Stimulated activated CD8-positive, alpha-beta memory T cell treated with anti-CD3 and anti-CD28 coated beads, Interleukin-12 subunit alpha, Interleukin-12 subunit beta, amount 100 ng/mL, for 1 hour (primary cell): ENCODE measurements at places on chromosomes 6 and 20.

GRCh38 chr6:143838395-143838794, 4.7 kb upstream of the LTV1 start:
- DNase-seq, result no peak

DNA sequence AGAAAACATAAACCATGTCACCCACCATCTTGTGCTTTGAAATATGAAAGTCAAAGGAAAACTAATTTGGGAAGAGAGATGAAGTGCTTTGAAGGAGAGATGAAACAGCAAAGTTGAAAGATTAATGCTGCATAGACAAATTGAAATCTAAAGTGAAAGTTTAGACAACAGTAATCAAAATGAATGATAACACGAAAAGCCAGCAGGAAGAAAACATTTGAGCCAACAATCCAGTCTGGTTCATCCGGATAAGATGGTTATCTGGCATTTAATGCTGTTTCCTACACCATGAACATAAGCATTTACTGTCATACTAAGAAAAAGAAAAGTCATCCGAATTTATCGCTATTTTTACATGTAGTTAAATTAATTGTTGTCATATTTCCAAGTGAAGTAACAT, 595 bp downstream of the HAO1 start:
- DNase-seq, result no peak

- no peak for DNase-seq
These were observed 54.4 kb upstream of the MARCKS start for GRCh38 chr6:113802779-113803178.

GRCh38 chr20:34522969-34523871, 7.0 kb downstream of the DYNLRB1 start:
- DNase-seq, result no peak

DNA sequence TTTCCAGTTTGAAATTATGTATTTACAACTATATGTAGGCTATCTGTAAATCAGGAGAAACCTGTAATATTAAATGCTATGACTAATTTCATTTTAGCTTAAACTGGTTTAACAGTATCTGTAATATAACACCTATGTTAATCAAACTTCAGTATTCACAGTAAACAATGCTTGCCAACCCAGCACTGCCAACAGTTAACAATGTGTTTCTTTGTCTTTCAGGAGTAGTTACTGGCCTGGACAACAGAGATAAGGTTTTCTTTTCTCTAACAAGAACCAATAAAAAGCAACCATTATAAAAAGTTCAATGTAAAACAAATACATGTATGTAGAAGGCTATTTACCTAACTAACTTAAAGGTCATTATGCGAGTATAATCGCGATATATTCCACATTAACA, 158.8 kb downstream of the CDK19 start:
- DNase-seq, result no peak

DNA sequence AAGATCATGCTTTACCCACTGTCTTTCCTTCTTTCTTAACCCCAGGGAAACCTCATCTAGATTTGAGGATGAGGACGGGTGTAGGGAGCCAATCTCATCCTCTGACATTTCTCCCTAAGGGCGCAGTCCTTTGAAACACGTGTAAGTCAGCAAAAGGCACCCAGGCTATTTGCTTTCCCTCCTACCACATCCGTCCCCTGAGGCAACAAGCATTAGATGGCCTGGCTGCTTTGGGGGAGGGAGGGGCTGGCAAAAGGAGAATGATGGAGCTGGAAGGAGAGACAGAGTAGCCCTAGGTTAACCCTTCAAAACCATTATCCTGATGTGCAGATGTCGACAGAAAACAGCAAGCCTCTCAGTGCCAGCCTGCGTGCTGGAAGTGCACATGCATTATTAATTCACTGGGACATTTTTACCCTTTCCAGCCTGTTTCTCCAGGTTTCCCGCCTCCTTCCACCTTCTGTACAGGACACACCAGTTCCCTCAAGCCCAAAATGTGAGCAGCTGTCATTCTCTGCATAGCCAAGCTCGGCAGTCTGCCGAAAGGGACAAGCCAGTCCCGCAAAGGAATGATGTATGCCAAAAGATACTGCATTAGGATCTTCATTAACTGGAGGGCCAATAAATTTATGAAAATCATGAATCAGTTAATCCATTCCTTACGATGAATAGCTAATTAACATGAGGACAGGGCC, 547.2 kb downstream of the CD83 start:
- DNase-seq, result no peak

- DNase-seq, result no peak
These were observed 58.8 kb upstream of the SLCO4A1 start for GRCh38 chr20:62583424-62583920.

- DNase-seq, result no peak
These were observed 30.5 kb upstream of the AKAP12 start for GRCh38 chr6:151209071-151209831.

DNA sequence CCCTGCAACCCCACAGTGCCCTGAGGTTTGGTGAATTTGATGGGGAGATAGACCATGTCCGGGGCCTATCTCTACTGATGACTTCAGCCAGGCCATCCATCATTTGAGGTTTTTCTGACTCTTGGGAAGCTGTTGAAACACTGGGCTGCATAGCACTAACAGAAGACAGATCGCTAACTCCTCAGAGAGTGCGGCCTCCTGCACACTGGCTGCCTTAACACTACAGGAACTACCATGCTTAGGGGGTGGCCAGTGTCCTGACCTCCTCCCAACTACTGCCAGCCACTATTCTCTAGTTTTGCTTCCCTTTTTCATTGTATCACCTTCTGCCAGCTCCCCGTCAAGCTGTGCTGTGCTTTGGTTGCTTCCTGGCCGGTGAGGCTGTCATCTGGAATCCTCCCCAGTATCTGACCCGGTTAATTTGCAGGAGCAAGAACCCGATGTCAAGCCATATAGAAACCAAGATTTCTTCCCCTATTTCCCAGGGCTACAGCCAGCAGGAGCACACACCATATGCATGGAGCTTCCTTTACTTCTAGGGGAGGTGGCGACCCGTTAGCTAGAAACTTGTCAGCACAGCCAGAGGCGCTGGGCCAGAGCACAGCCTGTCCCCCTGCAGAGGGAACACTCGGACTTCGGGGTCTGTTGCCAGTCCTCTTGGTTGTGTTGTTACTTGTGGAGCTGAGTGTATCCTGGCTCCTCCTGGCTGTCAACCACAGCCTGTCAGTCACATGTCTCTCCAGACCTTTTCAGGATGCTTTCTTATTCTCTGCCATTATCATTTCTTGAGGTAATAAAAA, 57.3 kb upstream of the TRAF3IP2 start:
- DNase-seq, result no peak

DNA sequence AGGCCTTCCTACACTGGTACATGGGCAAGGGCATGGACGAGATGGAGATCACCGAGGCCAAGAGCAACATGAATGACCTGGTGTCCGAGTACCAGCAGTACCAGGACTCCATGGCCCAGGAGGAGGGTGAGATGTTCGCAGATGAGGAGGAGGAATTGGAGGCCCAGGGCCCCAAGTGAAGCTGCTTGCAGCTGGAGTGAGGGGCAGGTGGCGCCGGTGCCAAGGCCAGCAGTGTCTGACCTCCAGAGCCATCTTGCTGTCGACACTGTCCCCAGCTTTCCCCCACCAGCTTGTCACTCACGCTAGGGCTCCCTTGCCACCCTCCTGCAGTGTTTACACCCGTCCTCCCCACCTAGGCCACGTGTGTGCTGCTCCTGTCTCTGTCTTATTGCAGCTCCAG, 12.2 kb downstream of the GABRR2 start:
- DNase-seq, result no peak

DNA sequence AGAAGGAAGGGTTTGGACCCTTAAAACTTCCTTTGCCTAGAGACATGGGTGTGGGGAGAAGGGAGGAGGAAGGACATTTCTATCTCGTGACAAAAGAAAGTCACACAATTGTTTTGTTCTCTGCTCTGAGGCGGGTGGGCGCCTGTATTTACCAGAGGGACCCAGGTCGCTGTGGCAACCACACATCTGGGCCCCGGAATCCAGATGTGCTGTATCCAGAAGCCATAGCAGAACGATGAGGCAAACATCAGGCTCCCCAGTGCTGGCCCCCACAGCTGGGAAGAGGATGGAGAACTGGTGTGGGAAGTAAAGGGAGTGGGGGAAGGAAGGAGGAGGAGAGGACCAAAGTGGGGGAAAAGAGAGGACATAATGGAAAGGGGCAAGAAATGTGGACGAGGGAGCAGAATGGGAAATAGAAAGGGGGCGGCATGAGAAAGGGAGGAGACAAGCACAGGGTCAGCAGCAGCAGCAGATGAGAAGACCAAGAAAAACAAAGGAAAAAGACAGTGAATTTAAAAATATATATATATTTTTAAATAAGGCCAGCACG, 3.4 kb upstream of the TNXB start:
- no peak for DNase-seq

- DNase-seq, result peak; percentile 61
These were observed 85.7 kb upstream of the FOXC1 start for GRCh38 chr6:1524040-1524480.

- DNase-seq, result no peak
These were observed 79.9 kb upstream of the CD83 start for GRCh38 chr6:14037402-14038277.

DNA sequence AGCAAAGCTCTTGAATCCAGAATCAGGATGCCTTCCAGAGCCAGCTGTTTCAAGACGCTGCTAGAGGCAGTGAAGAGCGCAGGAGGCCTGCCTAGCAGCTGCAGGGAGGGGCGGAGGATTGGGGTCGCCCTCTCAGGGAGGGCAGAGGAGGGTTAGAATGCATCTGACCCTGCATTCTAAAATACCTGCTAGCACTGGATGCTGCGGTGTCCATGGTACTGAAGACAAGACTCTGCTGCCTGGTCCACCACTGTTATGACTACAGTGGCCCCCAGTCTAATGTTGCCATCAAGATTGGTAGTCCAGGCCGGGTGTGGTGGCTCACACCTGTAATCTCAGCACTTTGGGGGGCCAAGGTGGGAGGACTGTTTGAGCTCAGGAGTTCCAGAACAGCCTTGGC, 193.7 kb upstream of the PROKR2 start:
- DNase-seq, result no peak

- no peak for DNase-seq
These were observed 63.7 kb upstream of the SHLD1 start for GRCh38 chr20:5686384-5687105.

DNA sequence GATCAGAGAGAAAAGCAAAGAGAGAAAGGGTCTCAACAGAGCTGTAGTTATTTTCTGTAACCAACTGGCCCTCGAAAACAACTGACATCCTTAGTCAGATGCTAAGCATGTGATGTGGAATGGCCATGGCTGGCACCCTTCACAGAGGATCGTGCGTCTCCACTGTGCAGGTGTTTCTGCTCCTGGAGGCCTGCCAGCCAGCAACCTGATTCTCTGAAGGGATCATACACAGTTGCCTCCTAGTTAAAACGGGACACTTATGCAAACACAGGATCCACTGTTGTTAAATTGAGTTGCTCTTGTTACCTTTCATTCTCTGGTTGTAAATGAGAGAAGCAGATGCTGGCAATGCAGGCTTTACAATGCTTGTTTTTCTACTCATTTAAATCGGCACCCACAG, 148.5 kb downstream of the HDGFL1 start:
- no peak for DNase-seq

GRCh38 chr6:105178110-105178509, 1.7 kb downstream of the POPDC3 start:
- DNase-seq, result no peak

GRCh38 chr6:1641343-1641885, 31.7 kb downstream of the FOXC1 start:
- DNase-seq, result no peak

DNA sequence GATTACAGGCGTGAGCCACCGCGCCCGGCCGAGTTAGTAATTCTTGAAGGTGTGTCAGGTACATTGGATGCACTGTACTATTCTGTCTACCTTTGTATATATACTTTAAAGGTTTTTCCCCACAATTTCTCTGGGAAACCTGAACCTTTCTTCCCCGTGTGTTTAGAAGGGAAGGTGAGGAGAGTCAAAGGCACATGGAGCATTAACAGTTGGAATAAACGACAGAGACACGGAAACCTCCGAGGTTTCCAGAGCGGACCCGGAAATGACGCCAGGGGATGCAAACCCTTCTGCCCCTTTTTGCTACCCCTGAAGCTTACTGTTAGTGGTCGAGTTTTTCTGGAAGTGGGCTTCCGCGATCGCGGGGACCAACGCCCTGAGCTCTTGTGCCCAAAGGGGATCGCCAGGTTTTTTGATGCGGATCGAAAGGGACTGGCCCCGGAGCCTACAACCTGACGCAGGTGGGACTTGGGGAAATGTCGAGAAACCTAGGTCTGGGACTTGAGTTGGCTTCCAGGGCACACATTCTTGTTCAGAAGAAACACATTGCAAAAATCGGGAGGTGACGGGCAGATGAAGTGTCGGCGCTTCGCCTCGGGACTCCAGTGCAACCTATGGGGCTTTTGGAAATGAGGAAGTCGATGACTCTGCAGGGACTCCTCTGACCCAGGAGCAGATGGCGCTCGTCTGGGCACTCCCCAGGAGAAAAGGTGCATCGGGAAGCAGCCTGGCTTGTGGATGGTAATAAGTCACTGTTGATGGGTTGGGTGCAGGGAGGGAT, 218.2 kb downstream of the OR2B2 start:
- no peak for DNase-seq

GRCh38 chr6:162055365-162055764, 672.2 kb downstream of the PRKN start:
- no peak for DNase-seq

GRCh38 chr6:131937703-131938631, 13.2 kb downstream of the CCN2 start:
- DNase-seq, result no peak

- no peak for DNase-seq
These were observed 262.1 kb downstream of the LRFN2 start for GRCh38 chr6:40325041-40325440.

- no peak for DNase-seq
These were observed 3.9 kb upstream of the CNPY3 start for GRCh38 chr6:42925248-42925857.

- DNase-seq, result no peak
These were observed 221.0 kb upstream of the SULF2 start for GRCh38 chr20:48006036-48006833.

DNA sequence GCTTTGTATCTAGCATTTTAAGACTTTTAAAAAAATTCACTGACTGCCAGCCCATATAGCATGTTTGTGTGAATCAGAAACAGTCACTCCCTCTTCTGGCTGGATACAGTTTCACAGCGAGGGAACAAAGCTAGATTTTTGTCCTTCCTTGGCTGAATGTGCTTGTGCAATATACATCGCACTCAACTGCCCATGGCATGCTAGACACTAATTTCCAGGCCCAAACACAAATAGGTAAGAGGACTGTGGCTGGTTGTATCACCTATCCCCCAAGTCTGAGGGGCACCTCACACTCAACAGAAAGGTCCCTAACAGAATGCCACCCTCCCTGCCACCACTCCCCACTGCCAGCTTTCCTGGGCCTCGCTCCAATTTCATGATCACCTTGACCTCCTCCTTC, 16.2 kb upstream of the BLCAP start:
- no peak for DNase-seq
